Gastroesophageal sphincter (tissue), 4 donors: ENCODE measurements at places on chromosomes 1 and 21.

- ATAC-seq = no peak
These were observed 596 bp downstream of the ITGB2 start for GRCh38 chr21:44919913-44920693.

GRCh38 chr1:91846007-91846638 lies 39.8 kb downstream of the TGFBR3 start:
- no peak for ATAC-seq

DNA sequence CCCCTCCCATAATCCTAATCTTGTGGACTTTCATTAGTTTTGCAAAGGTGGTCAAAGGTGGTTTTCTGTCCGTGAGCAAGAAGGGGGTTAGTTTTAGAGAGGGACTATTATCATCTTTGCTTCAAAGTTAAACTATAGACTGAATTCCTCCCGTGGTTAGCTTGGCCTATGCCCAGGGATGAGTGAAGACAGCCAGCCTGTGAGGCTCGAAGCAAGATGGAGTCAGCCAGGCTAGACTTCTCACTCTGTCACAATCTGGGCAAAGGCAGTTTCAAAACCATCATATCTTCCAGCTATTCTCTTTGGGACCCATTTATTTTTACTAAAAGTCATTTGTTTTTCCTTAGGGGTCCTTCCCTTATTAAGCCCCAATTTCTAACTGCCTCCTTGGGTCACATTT lies 12.9 kb upstream of the ENO1 start:
- ATAC-seq = no peak

- peak; percentile 77 for ATAC-seq
These were observed 220.3 kb upstream of the LYPLAL1 start for GRCh38 chr1:218953386-218953785.
